Aorta (tissue), 5 donors: ENCODE measurements at places on chromosomes 6 and 20. TPM values are rescaled to one million over a fixed set of nuclear protein-coding genes. Genes with fewer than 3 reads are reported as not detected.

DNA sequence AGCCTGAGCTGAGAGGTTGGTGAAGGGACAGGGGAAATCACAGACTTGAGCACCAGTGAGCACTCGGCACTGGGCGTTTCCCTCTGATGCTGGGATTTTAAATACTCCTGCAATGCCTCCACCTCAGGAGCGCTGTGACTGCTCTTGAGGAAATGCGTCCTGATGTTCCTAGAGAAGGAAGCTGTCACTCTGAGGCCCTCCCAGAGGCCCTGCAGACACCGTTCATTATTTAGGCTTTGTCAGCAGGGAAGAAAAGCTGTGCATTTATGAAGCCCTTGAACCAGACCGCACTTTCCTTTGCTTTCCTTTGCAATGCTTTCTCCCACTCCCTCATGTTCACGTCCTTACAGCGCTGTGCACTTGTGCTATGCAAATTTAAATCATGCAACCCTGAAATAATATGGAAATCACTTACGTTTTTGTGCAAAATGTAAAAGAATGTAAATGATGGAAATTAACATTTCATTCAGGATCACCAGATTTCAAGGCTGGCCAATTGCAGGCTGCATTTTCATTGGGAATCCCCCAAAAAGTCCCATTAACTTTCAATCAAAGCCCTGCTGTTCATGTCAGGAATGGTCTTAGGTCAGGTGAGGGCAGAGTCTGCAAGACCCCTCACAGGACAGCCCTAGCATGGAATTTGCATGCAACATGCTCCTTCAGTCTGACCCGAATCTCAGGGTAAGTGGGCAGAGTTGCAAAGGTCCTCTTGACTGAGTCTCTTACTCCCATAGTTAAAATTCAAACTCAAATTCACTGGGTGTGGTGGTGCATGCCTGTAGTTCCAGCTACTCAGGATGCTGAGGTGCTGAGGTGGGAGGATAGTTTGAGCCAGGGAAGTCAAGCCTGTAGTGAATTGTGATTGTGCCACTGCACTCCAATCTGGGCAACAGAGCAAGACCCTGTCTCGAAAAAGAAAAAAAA is 45.8 kb upstream of the SYNDIG1 start:
- DNase-seq, result no peak

DNA sequence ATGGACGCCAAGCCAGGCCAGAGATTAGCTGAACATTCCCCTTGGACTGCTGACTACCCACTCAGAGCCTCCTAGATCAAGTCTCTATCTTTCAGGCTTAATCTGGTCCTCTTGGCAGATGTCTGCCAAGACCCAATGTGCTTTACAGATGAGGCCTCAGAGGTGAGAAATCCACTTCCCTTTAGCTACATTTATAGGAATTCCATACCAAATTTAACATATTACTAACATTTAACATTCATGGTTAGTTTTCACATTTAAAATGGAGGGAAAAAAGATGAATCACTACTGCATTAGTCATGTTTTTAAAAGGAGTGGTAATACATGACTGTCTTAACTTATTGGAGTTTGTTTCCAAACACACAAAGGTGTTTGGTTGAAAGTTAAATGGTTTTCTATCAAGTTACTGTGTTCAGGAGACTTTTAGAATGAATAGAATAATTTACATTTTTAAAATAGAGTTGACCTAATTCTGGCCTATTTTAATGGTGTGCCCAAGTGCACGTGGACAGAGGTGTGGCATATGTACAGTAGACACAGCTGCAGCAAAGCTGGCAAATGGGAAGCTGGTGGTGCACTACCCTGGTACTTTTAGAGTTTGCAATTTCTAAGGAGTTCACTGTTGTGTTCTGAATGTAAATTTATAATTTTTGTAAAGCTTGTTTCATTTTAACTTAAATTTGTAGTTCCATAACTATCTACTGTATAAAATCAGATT is 41.9 kb upstream of the CALHM6 start:
- no peak for DNase-seq

DNA sequence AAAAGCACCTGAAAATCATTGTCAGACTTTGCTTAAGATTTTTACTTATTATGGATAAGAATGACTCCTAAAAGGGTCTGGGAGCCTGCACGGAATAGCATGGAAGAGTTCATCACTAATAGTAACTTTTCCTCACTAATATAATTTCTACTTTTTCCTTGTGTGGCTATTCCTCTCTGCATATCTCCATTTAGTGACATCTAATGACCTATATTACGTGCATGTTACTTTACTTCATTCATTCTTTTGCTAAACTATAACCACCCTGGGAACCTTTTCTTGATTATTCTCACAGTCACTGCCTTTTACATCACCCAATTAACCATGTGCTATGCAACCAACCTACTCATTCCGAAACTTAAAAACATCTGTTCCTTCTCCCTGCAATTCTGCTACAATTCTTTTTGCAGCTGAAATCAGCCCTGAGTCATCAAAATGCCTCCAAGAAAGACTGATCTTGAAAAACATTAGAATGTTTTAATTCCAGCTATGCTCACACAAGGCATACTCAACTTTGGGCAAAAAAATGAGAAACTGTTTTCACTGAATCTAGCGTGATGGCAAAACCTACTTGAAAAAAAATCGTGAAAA is 313.3 kb downstream of the RNGTT start:
- no peak for DNase-seq

DNA sequence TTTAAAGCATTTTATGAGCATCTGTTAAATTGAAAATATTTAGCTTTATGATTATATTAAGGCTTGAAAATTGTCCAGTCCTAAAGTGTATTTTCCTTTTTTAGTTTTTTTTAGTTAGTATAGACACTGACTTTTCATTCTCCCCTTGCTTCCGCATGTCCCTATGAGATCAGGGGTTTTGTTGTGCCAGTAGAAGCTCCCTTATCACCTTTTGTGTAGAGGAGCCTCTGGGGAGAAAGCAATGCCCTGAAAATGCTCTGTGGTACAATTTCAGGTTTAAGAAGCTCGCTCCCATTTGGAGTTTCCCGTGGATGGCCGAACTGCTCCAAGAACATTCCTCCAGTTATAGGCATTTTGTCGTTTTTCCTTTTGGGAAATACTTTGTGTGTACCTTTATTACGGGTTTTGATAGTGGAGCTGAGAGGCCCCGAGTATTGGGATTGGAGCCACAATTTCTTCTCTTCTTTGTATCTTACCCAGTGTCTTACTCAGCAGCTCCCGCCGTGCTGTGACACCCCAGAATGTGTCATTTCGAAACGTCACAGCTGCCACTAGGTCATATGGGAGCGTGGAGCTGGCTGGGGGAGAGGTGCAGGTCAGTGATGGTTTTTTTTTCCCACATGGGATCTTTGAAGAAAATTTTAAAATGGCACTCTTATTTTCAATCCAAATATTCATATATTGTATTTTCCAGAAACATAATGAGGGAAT is 49.9 kb downstream of the RPRD1B start:
- no peak for DNase-seq

DNA sequence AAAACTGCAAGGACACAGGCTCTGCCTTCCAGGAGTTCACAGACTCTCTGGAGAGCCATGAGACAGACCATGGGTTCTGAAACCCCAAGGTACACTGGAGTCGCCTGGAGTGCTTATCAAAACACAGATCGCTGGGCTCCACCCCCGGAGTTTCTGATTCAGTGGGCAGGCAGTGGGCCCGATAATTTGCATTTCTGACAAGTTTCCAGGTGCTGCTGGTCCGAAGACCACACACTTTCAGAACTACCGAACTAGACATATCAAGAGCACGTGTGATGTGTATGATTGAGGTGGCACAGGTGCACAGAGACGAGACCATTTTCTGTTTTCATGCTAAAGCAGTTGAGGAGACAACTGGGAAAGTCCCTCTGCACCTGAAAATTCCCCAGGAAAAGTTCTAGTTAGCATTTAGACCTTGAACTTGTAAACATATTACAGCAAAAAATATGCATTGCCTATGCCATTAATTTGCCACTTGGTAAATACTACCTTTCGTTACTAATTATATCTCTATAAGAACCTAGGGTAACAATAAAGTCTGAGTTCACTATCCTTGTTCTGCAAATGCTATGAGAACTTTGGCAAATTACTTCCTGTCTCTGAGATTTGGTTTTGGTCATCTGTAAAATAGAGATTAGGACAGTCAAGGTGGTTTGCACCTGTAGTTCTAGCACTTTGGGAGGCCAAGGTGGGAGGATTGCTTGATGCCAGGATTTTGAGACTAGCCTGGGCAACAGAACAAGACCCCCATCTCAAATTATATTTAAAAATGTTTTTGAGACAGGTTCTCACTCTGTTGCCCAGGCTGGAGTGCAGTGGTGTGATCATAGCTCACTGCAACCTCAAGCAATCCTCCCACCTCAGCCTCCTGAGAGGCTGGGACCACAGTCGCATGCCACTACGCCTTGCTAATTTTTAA is 14.3 kb upstream of the PIM1 start:
- DNase-seq, result no peak

DNA sequence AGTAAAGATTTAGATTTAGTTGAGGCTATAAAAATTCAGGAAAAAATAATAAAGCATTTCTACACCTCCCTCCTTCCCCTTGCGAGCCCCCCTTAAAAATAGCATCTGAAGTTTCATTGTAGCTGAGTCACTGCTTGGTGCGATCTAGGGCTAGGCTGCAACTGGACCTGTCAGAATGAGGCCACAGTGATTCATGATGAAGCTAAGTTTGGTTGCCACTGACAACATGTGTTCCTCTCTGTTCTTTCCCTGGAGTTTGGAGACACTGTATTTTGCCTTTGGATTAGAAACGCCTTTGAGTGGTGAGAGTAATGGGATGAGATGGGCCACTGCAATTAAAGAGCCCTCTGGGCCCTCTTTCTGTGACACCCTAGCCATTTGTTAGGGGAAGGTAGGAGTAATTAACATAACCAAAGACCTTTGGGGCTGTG is 334.1 kb downstream of the NRN1 start:
- DNase-seq, result peak; percentile 60

- DNase-seq, result no peak
These were observed 98.8 kb downstream of the HUS1B start for GRCh38 chr6:558089-558488.

GRCh38 chr6:88764081-88764480 is 199.3 kb downstream of the RNGTT start:
- DNase-seq, result no peak

DNA sequence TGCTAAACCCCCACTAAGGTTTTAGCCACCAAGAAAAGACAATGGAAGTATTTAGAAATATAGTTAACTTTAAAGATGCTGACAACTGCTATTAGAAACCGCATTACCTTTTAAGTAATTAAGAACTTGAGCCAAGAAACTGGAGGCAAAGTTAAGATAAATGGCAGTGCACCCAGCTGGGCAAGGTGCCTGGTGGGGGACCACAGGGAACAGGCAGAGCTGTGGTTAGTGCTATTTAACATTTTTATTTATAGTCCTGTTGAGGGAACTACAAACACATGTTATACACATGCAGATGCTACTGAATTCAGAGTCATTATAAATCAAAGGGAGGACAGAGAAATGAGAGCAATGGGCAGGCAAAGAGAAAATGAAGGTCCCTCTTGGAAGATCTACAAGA is 447.9 kb downstream of the TFAP2B start:
- no peak for DNase-seq

DNA sequence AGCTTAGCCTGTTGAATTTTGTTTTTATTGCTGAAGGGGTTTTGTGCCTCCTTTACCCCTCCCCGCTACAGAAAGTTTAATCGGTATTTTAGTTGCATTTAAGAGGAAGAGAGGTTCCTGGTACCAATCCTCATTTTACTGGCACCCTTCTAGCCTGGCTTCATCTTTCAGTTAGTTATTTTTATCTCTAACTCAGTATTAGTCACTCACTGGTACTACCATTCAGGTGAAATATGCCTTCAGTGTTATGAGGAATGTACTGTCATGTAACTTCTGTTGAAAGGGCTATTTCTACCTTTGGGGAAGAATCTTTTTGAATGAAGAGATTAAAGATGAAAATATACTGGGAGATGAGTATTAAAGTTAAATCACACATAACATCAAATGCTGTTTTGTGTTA is 211.8 kb downstream of the CDKAL1 start:
- no peak for DNase-seq

CALHM6 gene
- total RNA-seq, result 1.8 TPM

HLA-DMB gene
- 20.1 TPM for total RNA-seq

TMC2 gene
- 0.15 TPM for total RNA-seq

THBS2 gene
- 700 TPM for total RNA-seq

NKX2-4 gene
- total RNA-seq, result not detected
